Urothelium cell line (cell line): ENCODE measurements at places on chromosomes 16 and 17.

- DNase-seq, result no peak
Measured at GRCh38 chr17:27569257-27569722, 61.7 kb upstream of the LGALS9 start.

GRCh38 chr17:31598399-31598782 lies 206.9 kb downstream of the RAB11FIP4 start:
- no peak for DNase-seq

DNA sequence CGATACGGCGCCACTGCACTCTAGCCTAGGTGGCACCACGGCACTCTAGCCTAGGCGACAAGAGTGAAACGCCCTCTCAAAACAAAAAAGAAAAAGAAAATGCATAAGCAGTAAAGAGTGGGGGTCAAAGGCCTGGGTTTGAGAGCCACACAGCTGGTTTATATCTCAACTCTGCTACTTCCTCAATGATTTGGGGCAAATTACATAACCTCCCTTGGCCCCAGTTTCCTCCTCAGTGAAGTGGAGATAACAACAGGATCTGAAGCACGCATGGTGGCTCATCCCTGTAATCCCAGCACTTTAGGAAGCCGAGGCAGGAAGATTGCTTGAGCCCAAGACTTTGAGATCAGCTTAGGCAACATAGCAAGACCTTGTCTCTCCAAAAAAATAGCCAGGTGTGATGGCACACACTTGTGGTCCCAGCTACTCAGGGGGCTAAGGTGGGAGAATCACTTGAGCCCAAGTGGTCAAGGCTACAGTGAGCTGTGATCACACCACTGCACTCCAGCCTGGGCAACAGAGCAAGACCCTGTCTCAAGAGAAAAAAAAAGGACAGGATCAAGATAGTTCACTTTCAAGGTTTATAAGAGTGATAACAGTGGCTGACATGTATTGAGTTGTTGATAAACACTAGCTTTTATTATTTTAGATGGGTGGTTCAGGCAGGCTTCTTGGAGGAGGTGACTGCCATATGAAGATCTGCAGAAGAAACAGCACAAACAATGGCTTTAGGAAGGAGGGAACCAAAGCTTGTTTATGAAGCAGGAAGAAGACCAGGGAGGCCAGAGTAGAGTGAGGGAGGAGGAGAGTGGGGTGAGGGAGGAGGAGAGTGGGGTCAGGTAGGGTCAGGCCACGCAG lies 8.5 kb upstream of the COG1 start:
- no peak for DNase-seq

DNA sequence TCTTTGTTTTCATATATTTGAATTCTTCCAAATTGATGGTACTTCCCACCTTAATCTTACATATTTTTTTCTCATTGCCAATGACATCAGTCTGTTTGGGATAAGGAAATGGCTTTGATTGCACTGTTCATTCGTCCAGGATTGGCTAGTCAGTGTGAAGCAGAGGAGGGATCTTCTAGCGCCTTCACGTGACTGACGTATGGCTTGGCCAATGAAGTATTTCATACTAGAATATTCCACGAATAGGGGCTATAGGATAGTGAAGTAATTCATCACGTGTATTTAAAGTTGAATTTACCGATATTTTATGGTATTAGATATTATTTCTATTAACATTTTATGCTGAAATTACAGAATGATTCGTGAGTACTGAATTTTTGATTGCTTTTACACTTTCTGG lies 178.7 kb upstream of the ZFHX3 start:
- DNase-seq, result no peak

DNA sequence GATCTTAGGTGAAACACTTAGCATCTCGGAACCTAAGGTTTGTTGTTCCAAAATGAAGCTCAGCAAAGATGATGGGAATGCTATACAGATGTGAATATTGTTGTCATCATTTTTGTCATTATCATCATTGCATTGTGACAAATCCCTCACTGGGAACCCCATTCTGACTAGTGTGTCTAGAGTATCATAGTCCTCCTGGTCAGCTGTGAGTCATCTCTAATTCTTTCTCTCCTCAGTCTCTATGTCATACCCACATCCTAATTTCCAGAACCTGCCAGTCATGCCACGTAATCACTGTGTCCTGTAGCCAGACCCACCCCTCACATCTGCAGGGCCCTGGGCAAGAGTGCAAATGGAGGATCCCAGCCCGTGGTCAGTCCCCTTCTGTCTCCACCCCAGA lies 60.5 kb upstream of the CLEC3A start:
- no peak for DNase-seq

DNA sequence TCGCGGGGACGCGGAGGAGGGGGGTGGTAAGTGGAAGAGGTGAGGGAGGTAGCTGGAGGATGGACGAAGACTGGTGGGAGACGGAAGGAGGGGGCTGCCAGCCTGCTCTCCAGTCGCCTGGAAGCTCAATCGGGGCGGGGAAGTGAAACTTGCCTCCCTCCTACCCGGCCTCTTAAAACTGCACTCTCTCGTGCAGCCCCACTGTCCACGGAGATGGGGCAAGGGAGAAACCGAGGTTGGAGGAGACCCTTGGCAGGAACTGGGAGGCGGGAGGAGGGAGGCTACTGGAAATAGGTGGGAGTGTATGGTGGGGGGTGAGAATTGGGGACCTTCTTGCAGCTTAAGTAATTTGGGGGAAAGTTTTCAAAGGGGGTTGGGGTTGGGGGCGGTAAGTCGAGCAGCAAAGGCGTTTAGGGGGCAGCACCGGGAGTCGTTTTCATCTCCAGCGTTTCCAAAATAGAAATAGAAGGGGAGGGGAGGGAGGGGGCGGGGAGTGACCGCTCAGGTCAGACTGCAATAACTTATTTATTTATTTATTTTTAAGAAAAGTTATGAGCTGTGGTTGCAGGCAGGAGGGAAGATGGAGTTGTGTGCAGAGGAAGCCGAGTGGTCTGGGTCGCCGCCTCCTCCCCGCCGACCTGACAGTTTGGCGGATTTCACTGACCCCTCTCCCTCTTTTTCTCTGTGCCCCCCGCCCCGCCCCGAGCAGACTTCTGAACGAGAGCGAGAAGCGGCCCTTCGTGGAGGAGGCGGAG lies 1.4 kb downstream of the SOX9 start:
- DNase-seq, result peak; percentile 63

GRCh38 chr17:76934561-76935320 lies 66.5 kb downstream of the MGAT5B start:
- DNase-seq, result peak; percentile 42

DNA sequence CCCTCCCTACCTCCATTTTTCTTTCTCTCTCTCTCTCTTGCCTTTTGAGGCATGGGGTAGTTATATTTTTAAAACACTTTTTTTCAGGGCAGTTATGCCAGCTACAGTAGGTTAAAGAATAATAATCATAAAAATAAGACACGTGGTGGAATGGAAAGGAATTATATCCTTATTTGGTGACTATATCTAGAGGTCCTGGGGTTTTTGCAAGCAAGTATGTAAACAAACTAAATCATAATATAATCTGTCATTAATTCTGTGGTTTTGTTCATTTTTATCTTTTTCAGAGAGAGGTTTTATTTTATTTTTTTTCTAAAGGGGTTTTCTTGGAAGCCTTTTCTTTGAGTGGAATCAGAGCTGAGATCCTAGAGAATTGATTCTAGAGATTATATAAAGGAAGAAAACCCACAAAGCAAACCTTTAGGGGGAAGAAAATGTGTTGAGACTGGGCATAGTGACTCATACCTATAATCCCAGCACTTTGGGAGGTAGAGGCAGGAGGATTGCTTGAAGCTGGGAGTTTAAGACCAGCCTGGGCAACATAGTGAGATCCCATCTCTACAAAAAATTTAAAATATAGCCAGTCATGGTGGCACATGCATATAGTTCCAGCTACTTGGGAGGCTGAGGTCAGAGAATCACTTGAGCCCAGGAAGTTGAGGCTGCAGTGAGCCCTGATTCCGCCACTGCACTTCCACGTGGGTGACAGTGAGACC lies 53.2 kb downstream of the NQO1 start:
- DNase-seq, result no peak

DNA sequence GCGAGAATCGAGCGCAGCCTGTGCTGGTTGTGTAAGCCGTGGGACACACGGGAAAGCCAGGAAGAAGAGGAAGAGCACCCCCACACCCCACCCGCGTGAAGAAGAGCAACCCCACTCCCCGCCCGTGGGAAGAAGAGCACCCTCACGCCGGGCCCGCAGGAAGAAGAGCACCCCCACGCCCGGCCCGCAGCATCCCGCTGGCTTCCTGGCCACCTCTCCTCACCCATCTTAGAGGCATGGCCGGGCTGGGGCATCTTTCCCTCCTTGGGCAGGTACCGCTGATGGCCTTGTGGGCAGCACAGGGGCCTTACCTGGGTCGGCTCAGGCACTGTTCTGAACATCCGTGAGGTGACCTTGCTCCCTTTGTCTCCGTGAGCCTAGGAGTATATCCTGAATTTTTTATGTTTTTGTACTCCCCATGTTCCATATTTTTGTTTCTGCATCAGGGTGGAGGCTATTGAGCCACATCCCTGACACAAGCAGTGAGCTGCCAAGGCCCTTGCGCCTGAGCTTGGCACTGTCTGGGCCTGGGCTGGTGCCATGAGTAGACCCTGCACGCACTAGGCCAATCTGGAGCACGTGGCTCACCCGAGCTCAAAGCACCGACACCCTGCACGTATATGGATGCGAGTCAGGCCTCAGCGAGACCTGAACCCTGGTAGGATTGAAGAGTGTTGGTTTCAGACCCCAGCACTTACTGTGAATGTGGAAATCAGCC lies 71.4 kb upstream of the KCTD5 start:
- no peak for DNase-seq

- no peak for DNase-seq
Measured at GRCh38 chr17:17892009-17892408, 55.2 kb upstream of the SREBF1 start.

DNA sequence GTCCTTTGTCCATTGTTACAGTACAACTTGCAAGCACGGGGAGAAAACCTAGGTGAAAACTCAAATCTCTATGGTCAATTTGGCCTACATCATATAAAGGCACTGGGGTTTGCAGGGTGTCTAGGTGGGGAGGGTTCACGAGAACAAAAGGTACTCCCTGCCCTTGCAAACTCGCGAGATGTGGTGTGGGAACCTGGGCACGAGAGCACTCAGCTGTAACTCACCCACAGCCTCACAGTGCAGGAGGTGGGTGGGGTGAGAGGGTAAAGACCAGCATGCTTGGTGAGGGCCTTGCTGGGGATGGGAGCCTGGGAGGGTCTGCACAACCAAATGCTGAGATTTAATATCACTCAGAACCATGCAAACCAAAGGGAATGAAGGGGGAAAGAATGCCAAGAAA lies 18.4 kb upstream of the ZNF594 start:
- DNase-seq, result no peak

- DNase-seq, result no peak
Measured at GRCh38 chr16:17510567-17510966, 39.8 kb upstream of the XYLT1 start.

DNA sequence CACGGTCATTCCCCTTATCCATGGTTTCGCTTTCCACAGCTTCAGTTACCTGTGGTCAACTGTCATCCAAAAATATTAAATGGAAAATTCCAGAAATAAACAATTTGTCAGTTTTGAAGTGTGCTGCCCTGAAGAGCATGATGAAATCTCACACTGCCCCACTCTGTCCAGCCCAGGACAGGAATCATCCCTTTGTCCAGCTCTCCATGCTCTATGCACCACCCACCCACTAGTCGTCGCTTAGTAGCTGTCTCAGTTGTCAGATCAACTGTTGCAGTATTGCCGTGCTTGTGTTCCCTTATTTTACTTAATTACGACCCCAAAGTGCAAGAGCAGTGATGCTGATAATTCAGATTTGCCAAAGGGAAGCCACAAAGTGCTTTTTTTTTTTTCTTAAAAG lies 10.3 kb downstream of the KRT9 start:
- DNase-seq, result no peak

DNA sequence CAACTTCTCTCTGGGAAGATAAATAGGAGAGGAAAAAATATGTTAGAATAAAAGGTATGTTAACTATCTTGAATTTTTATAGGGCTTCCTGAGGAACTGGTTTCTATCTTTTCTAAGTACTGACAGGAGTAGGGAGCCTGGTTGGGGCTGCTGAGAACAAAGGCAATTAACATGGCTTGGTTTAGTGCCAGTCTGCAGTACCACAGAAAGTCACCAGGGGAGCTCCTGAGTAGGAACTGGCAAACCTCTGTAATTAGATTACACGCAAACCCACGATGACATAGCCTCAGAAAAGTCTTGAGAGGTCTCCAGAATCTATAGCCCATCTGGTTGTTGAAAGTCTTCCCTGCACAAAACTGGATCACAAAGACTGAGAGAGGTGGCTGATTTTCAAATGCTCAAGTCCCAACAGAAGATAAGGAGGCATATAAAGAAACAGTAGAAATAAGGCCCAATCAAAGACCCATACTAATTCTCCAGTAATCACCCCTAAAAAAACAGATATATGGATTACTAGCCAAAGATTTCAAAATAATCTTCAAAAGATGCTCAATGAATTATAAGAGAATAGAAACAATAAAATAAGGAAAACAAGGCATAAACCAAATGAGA lies 11.7 kb upstream of the CNTNAP4 start:
- DNase-seq, result peak; percentile 16

- no peak for DNase-seq
Measured at GRCh38 chr17:63681530-63681929, 18.4 kb downstream of the LIMD2 start.

DNA sequence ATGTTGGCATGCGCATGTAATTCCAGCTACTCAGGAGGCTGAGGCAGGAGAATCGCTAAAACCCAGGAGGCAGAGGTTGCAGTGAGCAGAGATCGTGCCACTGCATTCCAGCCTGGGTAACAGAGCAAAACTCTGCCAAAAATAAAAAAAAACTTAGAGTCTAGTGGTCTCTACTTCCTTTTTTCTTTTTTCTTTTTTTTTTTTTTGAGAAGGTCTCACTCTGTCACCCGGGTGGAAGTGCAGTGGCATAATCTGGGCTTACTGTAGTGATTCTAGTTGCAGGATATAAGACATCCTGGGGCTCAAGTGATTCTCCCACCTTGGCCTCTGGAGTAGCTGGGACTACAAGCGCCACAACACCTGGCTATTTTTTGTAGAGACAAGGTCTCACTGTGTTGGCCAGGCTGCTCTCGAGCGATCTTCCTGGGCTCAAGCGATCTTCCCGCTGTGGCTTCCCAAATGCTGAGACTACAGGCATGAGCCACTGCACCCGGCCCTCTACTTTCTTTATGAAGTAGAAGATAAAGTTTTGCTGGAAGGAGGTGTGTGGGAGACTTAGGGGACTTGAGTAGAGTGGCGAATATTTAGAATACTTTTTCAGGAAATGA lies 47.9 kb upstream of the TAOK1 start:
- no peak for DNase-seq

DNA sequence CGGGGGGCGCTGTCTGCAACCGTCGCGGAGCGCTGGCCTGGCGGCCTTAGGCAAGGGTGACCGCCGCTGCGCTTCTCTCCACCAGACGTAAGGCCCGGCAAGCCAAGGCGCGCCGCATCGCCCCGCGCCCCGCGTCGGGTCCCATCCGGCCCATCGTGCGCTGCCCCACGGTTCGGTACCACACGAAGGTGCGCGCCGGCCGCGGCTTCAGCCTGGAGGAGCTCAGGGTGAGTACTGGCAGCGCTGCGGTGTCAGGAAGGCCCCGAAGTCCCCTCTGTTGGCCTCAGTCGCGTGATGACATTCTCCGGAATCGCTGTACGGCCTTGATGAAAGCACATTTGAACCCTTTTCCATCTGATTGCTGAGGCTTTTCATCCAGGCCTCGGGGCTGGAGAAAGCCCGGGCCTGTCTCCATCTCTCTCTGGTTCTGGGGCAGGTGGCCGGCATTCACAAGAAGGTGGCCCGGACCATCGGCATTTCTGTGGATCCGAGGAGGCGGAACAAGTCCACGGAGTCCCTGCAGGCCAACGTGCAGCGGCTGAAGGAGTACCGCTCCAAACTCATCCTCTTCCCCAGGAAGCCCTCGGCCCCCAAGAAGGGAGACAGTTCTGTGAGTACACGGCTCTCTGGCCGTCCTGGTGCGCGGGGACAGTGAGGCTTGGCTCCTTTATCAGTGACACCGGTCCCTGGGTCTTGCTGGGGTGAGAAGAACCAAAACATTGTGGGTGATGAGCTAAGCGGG lies 831 bp downstream of the RPL13 start:
- no peak for DNase-seq
